ENCODE measurements at places on chromosomes 2 and 18. TPM values are rescaled to one million over a fixed set of nuclear protein-coding genes. Genes with fewer than 3 reads are reported as not detected.

PLGLB1 gene
- polyA plus RNA-seq: 1.4 TPM

IL18R1 gene
- polyA plus RNA-seq: 1.1 TPM

TSPYL6 gene
- polyA plus RNA-seq: not detected

GRCh38 chr2:240132651-240132980 is 3.5 kb downstream of the COPS9 start:
- no peak for DNase-seq

DNA sequence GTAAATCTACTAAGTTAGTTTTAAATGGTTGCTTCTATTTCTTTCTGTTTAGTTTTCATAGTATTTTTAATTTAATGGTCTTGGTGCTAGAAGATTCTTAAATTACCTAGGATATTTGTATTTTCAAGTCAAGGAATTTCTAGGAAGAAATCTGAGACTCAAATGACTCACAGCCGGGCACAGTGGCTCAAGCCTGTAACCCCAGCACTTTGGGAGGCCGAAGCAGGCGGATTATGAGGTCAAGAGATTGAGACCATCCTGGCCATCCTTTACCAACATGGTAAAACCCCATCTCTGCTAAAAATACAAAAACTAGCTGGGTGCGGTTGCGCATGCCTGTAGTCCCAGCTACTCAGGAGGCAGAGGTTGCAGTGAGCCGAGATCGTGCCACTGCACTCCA is 95.5 kb downstream of the C2orf74 start:
- no peak for DNase-seq

DNA sequence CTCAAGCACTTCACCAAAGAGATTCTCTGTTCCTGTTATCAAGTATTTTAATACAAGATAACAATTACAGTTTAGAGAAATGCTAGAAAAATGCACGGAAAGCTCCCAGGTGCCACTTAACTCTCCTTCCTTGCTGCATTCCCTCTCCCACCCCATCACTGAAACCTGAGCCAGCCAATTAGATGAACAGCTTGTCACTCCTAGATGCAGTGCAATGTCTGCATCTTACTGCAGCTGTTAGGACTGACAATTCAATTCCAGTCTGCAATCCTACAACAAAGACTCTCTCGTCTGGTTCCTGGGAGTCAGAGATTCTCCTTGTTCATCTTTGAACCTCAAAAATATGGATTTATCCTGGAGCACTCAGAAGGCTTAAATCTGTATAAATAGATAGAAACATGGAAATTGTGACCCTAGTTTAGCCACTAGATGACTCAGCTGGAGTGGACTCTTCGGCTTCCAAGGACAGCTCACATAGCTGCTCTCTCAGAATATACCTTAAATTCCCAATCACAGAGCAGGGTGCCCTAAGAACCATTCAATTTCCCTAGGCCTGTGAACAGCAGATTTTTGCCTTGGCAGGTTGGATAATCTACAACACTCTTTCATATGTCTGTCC is 311.1 kb downstream of the NRXN1 start:
- DNase-seq: no peak

GRCh38 chr2:241742320-241742939 is 8.0 kb downstream of the D2HGDH start:
- DNase-seq: no peak

GRCh38 chr18:11284811-11285210 is 135.4 kb upstream of the PIEZO2 start:
- peak; percentile 12 for DNase-seq

DNA sequence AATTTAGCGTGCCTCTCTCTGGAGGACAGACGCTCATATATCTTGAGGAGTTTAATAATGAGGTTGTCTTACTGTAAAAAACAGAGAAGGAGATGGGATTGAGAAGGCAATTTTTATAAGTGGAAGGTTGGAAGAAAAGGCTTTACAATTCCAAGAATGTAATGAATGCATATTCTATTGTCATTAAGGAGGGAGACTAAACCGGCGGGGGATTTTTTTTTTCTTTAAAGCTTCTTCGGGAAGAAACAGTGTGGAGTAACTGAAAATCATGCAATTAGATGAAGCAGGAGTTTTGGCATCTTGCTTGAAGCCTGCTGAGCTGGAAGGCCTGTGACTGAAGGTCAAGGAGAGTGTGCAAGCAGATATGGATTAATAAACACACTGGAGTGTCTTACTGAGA is 124.4 kb downstream of the HRH4 start:
- DNase-seq: no peak

- DNase-seq: no peak
Measured at GRCh38 chr2:86336675-86337243, 667 bp downstream of the REEP1 start.
